Esophagus muscularis mucosa (tissue), 4 donors: ENCODE measurements at places on chromosomes 3 and 15. TPM values are rescaled to one million over a fixed set of nuclear protein-coding genes. Genes with fewer than 3 reads are reported as not detected.

- DNase-seq: no peak
Observed at GRCh38 chr3:45915518-45916231, 27.6 kb upstream of the CXCR6 start.

DNA sequence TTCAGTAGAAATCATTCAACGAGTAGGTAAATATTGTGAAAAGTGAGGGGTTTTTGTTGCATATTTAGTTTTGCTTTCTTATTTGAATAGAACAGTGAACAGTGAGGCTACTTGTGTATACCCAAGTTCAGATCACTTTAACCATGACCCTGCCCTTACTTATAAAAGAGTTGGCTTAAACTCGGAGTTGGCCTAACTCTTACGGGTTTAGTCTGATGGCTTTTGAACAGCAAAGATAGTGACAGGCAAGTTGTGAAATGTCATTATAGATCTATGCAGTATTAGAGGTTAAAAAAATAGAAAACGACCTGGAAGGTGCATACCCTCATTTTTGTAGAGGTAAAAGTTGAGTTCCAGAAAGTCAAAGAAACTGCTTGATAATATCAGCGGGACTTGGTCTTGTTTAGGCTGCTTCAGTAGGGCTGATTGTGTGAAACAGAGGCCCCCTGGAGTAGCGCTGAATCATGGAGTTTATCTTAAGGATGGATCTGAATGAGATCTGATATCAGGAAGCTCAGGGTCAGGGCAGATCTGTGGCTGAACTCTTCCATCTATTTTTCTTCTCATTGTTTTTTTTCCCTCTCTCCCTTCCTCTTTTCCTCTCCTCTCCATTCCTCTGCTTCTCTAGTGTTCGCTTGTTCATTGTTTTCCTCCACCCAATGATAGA is 359.8 kb downstream of the LPP start:
- DNase-seq: no peak

- no peak for DNase-seq
Observed at GRCh38 chr3:177194299-177194698, 3.0 kb downstream of the TBL1XR1 start.

- DNase-seq: no peak
Observed at GRCh38 chr15:33160581-33161165, 33.8 kb downstream of the FMN1 start.

The WDR76 gene
- 10.5 TPM for total RNA-seq

The HTR3E gene
- total RNA-seq: not detected
